ENCODE measurements at places on chromosomes 5 and 9.

GRCh38 chr5:1546556-1546955 is 22.8 kb upstream of the LPCAT1 start:
- DNase-seq: no peak

DNA sequence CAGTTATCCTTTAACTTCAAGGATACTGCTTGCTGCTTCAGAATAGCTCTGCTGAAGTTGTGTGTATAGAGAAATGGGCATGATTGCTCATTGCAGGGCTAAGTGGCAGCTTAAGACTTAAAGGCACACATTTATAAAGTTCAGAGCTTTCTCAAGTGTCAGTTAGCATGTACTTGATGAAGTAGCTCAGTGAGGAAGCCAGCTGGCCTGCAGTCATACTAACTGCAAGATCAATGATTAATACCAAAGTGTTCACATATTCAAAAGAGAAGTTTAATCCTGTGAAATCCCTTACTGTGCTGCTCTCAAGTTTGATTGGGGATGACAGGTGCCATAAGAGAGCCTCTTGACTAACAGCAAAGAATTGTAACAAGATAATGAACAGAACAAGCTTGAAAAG is 483.4 kb upstream of the NUDT12 start:
- no peak for DNase-seq

DNA sequence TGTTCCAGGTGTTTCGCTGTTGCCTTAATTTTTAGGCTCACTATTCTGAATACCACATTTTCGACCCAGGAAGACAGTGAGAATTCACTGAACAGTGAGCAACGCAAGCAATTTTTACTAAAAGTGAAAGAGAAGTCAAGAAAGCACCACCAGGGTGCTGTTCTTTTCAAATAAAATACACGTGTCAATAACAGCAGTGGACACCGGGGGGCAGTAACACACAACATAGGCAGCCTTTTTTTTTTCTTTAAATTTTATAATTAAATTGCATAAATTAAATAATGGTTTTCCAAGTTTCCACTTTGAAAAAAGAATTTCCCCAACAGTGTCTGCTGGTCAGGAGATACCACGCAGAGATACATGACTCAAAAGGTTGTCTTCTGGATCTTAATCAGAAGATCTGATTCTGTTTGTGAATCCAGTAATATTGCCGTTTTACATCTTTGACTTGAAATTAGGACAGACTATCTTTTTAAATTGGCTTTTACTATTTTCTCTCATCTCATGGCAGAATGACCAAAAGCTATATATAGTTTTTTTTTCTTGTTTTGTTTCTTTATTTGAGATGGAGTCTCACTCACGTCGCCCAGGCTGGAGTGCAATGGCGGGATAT is 47.1 kb upstream of the SH3GL2 start:
- DNase-seq: no peak

GRCh38 chr5:146745931-146746577 is 132.5 kb downstream of the PPP2R2B start:
- peak; percentile 36 for DNase-seq

DNA sequence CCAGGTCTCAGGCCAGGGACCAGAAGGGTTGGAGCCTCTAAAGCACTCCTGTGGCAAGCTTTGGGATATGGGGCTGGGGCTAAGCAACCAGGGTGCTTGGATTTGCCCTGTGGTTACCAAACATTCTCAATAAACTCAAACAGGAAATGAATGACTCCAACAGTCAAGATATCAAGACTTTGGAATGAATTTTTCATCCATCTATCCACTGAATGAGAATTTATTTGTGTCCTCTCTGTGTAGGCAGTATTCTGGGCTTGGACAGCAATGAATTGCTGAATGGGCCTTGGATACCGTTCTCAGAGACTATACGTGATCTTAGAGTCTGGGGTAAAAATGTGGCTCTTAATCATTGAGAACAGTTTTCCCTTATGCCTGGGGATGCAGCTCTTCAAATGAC is 212.5 kb downstream of the DAB2IP start:
- no peak for DNase-seq

- DNase-seq: no peak
Observed at GRCh38 chr5:171499611-171500010, 80.2 kb downstream of the FGF18 start.

DNA sequence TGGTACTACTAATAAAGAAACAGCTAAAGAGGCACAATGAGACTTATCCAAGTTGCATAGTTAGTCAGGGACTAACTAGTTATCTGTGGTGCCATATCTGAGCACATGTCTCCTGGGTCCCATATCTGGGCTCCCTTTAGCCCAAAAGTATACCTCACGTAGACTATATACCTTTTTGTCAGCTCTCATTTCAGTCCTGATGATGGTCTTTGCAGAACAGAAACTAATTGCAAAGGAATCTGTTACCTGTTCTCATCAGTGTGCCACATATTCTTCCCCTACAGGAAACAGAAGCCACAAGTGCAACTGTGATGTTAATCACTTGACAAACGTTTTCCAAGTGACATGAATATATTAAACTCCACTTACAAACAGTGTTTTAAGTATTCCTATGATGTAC is 395.2 kb downstream of the KIAA0825 start:
- DNase-seq: no peak

GRCh38 chr9:35431467-35431866 is 58.4 kb upstream of the RUSC2 start:
- DNase-seq: no peak

GRCh38 chr5:148708854-148709253 is 54.5 kb upstream of the HTR4 start:
- DNase-seq: no peak

DNA sequence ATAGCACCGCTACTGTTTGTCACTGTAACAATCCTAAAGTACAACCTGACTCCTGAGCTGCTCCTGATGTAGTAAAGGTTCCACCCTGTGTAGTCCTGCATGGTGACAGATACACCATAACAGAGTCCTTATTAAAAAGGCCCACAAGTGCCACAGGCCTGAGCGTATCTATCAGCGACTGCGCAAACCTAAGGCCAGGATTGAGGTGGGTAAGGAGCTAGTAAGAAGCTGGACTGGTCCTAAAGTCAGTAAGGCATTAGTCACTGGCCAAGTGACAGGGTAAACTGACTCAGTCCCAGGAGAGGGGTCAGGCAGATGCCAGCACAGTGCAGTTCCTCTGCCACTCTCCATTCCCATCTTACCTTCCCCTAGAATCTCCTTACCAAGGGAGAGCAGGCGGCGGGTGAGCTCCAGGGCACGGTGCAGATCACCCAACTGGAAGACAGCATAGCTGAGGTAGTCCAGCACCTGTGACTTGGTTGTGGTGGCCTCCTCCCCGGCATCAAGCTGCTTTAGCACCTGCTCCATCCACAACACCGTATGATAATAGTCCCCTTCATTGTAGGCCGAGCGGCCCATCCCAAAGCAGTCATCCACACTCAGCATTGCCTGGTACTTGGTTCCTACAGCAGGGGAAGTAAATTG is 17.6 kb downstream of the P4HA2 start:
- no peak for DNase-seq

- DNase-seq: no peak
Observed at GRCh38 chr9:91328186-91328585, 33.5 kb downstream of the AUH start.

DNA sequence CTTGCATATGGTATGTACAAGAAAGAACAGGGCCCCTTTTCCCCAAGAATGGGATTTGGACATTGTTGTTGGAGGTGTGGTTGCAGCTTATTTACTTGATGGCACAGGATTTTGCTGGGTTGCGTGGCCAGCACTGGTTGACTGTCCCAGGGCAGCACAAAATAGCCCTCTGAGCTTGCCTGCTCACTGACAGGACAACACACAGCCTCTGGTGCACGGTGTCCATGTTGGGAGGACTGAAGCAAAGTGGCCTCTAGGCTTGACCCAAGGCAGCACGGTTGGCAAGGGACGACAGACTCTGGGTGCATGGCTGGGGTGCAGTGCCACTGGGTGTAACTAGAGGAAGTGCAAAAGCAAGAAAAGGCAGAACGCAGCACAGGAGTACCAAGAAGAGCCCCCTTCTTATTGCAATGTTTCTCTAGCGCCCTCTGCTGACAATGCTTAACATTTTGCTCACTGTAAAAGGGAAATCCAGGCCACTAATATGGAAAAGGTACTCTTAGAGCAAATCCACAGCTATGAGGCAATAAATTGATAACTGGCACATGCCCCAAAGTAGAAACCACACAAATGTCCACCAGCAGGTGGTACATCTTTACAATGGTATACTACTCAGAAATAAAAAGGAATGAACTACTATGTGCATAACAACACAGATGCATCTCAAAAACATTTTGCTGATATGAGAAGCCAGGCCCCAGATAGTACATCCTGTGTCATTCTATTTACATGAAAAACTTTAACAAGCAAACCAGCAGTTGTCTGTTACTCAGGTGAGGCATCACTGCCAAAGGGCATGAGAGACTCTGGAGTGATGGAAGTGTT is 47.4 kb upstream of the BARX1 start:
- peak; percentile 64 for DNase-seq

DNA sequence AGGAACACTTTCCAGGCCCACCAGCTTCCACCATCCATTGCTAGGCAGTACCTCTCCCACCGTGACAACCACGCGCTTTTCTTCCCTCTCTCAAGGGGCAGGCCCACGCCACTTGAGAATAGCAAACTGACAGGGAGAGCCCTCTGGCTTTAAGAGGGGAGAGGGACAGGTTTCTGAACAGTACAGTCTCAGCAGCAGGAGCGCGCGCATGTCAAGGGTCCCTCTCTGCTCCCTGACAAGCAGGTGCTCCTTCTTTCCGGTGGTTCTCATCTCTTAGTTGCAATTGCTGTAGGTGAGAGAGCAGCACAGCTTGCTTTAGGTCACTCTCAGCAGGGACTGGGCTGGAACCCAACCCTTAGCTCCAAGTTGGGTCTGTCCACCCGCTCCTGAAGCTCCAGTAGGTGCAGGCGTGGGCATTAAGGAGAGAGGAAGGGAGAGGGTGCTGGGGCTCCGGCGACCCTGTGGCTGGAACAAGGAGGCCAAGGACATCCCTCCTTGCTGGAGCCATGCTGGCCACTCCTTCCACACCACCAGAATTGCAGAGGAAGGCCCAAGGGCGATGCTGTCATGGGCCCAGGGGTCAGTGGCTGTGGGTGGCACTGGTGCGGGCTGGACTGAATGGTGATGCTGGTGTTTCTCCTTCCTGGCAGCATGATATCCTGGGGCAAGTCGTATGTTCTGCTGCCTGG is 9.0 kb upstream of the PHF2 start:
- no peak for DNase-seq

DNA sequence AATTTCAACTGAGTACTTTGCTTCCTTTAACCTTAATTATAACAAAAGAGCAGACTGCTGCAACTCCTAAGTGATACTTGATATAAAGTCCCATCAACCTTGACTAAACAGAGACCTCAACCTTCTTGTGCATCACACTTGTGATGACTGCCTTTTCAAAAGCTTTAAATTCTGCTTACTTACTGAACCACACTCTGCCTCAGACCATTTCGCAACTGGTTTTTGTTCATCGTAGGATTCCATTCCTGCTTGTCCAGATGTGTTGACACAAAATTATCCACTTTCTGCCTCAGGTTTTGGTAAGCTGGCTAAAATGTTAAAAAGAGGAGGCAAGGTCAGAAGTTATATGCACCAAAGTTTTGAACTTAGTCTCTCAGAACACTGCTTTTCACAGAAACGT is 3.5 kb downstream of the BOD1 start:
- no peak for DNase-seq

GRCh38 chr5:133111299-133111698 is 59.5 kb downstream of the HSPA4 start:
- peak; percentile 64 for DNase-seq

DNA sequence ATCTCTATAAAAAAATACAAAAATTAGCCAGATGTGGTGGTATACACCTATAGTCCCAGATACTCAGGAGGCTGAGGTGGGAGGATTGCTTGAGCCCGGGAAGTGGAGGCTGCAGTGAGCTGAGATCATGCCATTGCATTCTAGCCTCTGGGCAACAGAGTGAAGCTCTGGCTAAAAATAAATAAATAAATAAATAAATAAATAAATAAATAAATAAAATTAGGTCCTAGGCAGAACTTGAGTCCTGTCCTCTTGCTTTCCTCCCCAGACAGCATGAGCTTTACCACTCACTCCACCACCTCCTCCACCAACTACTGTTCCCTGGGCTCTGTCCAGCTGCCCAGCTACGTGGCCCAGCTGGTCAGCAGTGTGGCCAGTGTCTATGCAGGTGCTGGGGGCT is 31.6 kb upstream of the SPZ1 start:
- no peak for DNase-seq

DNA sequence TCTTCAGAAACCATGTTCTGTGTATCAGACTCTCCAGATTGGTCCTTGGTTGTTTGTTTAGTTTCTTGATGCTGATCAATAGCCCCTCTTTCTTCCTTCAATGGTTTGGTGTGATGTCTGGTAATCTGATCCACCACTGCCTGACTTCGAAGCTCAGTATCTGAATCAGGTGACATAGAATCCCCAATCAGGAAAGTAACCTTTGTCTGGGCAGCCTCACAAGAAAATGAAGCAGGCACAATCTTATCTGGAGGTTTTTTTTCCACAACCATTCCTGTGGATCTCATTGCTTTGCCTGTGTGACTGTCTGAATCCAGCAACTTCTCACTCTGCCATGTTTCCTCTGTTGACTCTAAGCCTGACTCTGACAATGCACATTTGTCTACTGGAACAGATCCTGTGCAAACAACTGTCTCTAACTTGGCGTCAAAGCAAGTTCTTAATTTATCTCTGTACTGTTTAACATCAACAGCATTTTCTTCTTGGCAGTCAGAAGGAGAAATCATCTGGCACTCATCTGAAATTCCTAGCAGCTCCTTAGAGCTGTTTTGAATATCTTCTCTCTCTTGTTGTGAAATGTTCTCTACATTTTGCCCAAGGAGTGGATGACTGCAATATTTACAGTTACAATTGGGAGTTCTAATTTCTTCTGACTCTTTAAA is 37.1 kb upstream of the RAPGEF6 start:
- DNase-seq: no peak

DNA sequence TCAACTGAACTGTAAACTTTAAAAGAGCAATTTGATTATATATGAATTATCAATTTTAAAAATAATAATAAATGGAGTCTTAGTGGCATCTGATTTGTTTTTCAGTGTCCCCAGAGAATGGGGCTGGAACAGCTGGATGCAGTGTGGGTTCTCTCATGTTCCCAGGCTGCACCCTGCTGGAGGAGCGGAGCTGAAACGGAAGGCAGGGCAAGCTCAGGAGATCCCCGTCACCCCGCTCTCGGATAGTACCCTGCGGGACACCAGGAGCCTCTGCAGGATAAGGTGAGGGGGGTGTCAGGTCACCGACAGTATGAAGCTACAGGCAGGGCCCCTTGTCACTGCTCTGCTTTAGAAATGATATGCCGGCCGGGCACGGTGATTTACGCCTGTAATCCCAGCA is 57.3 kb downstream of the S1PR3 start:
- no peak for DNase-seq

DNA sequence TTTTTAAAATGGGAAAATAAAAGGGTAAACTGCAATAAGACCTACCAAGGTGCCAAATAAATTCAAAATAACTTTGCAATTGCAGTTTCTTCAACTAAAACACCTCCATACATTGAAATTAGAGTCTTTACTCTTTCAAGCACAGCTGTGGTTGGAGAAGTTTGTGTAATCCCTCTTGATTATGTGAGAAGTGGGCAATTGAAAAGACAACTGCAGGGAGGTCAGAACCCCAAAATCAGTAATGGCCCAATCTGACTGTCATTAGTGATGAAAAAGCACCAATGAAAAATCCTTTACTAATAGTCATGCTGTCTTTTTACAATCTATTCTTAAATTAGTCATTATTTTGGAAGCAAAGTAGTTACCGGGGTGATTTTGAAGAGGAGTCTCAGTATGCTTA is 116.7 kb upstream of the RGMB start:
- DNase-seq: no peak
